ENCODE measurements at places on chromosomes 7 and 10.

DNA sequence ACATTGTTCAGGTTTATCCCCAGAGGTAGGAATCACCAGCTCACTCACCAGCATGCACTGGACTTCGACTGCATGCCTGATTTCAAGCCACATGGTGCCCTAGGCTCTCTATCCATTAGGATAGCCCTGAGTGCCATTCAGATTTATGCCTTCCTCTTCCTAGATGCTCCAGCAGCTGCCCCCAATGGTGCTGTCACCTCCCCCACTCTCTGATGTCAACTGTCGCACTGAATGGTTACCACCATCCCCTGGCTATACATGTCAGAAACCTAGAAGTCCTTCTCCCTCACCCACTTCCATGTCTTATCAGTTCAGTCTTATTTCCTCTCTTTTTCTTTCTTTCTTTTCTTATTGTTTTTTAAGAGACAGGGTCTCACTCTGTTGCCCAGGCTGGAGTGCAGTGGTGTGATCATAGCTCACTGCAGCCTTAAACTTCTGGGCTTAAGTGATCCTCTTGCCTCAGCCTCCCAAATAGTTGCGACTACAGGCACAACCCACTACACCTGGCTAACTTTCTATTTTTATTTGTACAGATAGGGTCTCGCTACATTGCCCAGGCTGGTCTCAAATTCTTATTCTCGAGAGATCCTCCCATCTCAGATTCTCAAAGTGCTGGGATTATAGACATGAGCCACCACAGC lies 2.9 kb downstream of the SFXN4 start:
- no peak for DNase-seq

- no peak for DNase-seq
Measured at GRCh38 chr7:52074071-52074470, 757.5 kb upstream of the COBL start.

DNA sequence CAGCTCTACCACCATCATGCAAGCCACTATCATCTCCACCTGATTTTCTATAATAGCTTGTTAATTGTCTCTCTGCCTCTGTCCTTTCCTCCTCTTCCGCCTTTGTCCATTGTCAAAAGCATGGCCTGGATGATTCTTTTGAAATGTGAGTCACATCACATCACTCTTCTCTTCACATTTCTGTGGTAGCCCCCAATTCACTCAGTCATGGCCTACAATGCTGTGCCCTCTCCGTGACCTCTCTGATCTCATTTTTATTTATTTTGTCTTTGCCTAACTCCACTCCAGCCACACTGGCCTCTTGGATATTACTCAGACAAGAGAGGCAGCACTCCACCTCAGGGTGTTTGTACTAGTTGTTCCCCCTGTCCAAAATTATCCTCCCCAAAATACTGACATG lies 4.9 kb upstream of the ABCB4 start:
- no peak for DNase-seq

GRCh38 chr10:13038391-13038790 lies 36.9 kb upstream of the CCDC3 start:
- DNase-seq: no peak

DNA sequence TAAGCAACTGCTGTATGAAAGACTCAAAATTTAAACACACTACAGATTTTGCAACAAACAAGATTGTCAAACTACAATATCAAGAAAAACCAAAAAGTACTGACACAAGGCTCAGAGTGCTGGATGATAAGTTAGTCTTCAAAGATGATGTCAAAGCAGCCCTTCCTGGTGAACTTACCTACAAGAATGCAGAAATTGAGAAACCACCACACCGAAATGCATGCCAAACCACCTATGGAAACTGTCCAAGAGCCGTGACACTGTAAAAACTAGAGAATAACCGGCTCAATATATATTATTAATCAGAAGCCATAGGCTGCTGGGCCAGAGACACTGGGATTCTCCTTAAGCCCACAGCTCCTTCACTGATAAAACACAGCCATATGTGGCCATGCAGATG lies 25.3 kb downstream of the DENND11 start:
- DNase-seq: no peak

GRCh38 chr10:45550903-45551786 lies 121.4 kb downstream of the ZFAND4 start:
- DNase-seq: no peak

GRCh38 chr7:130293521-130293920 lies 560 bp downstream of the CPA4 start:
- DNase-seq: no peak
